ENCODE measurements at places on chromosomes 4 and X. TPM values are rescaled to one million over a fixed set of nuclear protein-coding genes. Genes with fewer than 3 reads are reported as not detected.

DNA sequence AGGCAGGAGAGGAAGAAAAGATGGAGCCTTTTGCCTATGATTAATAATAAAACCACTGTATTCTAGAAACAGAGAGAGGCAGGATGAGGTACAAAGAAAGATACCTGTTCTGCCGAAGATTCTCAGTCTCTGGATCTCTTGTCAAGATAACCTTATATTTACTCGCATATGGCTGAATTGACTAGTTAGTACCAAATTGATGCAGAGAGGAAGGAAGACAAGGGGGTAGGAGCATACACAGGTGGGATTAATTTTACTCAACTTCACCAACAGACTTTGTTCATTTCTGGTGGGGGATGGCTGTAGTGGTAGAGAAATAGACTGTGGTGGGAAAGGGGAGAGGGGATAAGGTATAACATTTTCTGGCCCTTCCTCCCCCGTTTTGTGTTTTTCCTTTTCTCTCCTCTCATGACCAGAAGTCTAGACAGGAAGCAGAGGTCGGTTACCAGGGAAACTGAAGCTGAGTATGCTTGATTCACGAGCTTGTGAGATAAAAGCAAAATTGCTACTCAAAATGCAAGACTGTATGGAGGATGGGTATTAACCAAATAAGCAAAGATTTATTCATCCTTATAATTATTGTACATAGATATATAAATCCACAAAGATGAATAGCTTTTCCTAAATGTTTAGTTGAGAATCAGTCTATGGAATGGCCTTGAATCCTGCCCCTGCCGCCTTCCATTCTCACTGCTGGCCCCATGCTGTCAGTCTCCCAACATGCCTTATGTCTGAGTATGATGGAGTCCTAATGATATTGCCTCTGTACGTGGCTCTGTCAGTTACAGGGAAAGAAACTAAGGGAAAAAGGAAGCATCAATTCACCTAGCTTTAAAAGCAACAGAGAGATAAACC, 17.8 kb upstream of the PAGE2B start:
- DNase-seq = peak; percentile 41

- DNase-seq = no peak
Observed at GRCh38 chr4:83281307-83281706, 3.3 kb downstream of the COQ2 start.

GRCh38 chr4:15868826-15869413, 69.6 kb downstream of the FGFBP1 start:
- peak; percentile 16 for DNase-seq

- no peak for DNase-seq
Observed at GRCh38 chr4:108094923-108095482, 73.7 kb downstream of the LEF1 start.

The ADGRL3 gene
- 24.8 TPM for polyA plus RNA-seq

The SMS gene
- polyA plus RNA-seq = 70.9 TPM
